T-helper 17 cell (primary cell): ENCODE measurements at places on chromosomes 2 and 18. TPM values are rescaled to one million over a fixed set of nuclear protein-coding genes. Genes with fewer than 3 reads are reported as not detected.

The ALPP gene
- total RNA-seq: 0.45 TPM

The ATP6V1C2 gene
- not detected for total RNA-seq

The YIPF4 gene
- total RNA-seq: 16.1 TPM

The ANKRD30B gene
- not detected for total RNA-seq

GRCh38 chr18:48838921-48839818 lies 111.6 kb downstream of the SMAD7 start:
- H3K27me3 ChIP-seq: no peaks in the 10 kb centered on the region
- H3K36me3 ChIP-seq: no peaks in the 10 kb centered on the region
- no peak for DNase-seq
- H3K27ac ChIP-seq: peak overlapping the region; percentile 98
- peaks cover 65% of the 10 kb centered on the region for H3K4me1 ChIP-seq
- peak overlapping the region; percentile 88 for H3K4me3 ChIP-seq

- peak overlapping the region; percentile 93 for H3K4me3 ChIP-seq
- peak overlapping the region; percentile 94 for H3K27ac ChIP-seq
- H3K27me3 ChIP-seq: no peaks in the 10 kb centered on the region
- H3K36me3 ChIP-seq: no peaks in the 10 kb centered on the region
- peaks cover 57% of the 10 kb centered on the region for H3K4me1 ChIP-seq
- no peak for DNase-seq
These were observed 1.2 kb downstream of the WNT10A start for GRCh38 chr2:218881744-218882460.

DNA sequence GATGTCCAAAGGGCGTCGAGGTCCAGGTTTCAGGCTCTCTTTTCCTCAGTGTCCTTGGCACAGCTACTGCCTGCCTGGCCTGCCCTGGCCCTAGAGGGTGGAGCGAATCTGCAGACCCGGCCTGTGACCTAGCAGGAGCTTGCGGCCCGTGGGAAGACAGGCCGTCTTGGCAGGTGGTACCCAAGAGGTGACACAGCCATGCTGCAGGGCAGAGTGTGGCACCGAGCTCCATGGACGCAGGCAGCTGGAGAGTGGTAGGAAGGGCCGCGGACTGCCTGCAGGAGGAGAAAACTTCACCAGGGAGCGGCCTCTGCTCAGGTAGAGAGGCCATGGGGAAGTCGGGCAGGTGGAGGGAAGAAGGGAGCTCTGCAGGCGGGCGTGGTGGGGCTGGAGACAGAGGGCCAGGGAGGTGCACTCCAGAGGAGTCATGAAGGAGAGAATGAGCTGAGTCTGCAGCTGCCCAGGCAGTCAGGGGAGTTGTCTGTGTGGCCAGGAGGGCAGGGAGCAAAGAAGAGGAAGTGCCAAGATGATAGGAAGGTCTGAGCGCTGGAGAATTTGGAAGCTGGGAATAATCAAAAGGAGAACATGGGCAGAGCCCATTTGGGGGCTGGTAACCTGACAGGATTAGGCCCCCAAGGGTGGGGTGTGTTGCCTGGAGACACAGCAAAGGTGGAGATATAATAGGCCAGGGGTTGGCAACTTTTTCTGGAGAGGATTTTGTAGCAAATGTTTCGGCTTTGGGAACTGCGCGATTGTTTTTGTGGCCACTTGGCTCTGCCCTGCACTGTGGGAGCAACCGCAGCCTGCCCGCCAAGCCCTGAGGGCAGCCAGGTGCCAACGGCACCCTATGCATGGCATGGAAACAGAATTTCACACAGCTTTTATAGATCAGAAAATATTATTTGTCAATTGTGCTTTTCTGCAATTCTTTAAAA lies 154.4 kb upstream of the PXDN start:
- H3K4me3 ChIP-seq: no peak overlapping the region
- no peaks in the 10 kb centered on the region for H3K36me3 ChIP-seq
- no peak for DNase-seq
- no peaks in the 10 kb centered on the region for H3K4me1 ChIP-seq
- no peak overlapping the region for H3K27ac ChIP-seq
